Inflammatory macrophage treated with lipopolysaccharide for 4 hours (primary cell): ENCODE measurements at places on chromosomes 12 and 14.

DNA sequence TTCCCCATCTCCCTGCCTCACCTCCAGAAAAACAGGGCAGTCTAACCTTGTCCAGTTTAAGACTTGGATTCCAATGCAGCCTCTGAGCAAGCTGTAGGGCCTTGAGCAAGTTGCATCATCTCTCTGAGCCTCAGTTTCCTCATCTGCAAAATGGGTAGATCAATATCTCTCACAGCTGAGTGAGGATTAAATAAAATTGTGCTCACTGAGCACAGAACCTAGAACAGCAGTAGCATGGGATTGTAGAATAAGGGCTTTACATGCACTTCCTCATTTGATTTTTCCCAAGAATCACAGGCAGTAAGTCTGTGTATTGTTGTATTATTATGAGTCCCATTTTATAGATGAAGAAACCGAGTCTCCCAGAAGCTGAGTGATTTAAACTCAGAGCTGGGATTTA lies 2.0 kb downstream of the DTX1 start:
- no peak for DNase-seq

DNA sequence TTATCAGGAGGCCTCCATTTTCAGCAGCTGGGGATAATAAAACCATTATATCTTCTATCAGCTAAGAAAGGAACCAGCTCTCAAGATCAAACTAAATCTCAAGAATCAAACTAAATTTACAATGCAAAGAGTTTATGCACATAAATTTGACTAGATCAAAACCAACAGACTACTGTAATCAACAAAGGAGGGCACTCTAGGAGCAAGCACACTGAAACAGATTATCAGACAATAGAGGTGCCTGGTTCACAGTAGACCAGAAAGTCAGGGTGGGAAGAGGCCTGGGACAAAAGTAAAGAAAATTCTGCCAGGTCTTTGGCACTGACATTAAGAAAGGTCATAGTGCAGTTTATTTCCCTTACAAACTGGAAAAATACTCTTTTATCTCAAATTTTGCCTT lies 61.0 kb downstream of the HECTD4 start:
- DNase-seq = no peak

GRCh38 chr14:70595443-70596185 lies 4.8 kb downstream of the MED6 start:
- no peak for DNase-seq

GRCh38 chr12:23906329-23906728 lies 43.1 kb downstream of the SOX5 start:
- no peak for DNase-seq

DNA sequence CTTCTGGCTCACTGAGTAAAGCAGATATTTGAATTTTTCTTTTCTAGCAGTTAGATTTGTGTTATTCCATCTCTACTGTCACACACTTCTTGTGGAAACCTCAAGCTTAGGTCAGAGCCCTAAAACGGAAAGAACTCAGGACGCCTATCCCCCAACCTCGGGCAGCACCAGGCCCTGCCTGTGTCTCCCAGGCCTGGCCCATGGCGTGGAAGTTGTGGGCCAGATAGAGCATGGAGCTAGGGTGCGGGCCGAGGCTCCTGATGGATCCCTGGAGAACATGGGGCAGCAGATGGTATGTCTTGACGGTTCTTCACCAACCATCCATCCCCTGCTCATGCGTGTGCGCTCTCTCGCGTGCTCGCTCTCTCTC lies 20.6 kb downstream of the P2RX4 start:
- DNase-seq = no peak

GRCh38 chr14:33347796-33348195 lies 409.1 kb downstream of the NPAS3 start:
- no peak for DNase-seq

- no peak for DNase-seq
Measured at GRCh38 chr12:62328296-62328921, 68.2 kb downstream of the USP15 start.

DNA sequence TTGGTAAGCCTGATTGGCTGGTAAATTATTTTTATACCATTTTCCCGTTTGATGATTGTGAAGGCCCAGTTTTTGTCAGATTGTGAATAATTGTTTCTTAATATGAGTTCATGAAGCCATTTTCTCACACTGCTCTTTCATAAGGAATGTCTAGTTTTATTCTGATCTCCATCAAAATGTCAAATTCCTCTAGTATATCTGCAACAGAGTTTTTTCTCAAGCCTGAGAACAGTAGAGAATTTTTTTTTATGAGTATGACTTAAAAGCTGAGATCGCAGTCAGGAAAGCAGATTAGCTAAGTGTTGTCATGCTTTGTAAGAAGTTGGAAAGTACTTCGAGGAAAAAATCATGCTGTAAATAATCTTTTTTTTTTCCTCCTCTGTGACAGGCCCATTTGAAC lies 484.9 kb upstream of the ATP2B1 start:
- no peak for DNase-seq

GRCh38 chr12:127629066-127629820 lies 637.7 kb upstream of the TMEM132C start:
- DNase-seq = no peak

- no peak for DNase-seq
Measured at GRCh38 chr14:24960816-24961215, 89.1 kb downstream of the STXBP6 start.

- DNase-seq = no peak
Measured at GRCh38 chr12:77594366-77594765, 236.3 kb upstream of the NAV3 start.

DNA sequence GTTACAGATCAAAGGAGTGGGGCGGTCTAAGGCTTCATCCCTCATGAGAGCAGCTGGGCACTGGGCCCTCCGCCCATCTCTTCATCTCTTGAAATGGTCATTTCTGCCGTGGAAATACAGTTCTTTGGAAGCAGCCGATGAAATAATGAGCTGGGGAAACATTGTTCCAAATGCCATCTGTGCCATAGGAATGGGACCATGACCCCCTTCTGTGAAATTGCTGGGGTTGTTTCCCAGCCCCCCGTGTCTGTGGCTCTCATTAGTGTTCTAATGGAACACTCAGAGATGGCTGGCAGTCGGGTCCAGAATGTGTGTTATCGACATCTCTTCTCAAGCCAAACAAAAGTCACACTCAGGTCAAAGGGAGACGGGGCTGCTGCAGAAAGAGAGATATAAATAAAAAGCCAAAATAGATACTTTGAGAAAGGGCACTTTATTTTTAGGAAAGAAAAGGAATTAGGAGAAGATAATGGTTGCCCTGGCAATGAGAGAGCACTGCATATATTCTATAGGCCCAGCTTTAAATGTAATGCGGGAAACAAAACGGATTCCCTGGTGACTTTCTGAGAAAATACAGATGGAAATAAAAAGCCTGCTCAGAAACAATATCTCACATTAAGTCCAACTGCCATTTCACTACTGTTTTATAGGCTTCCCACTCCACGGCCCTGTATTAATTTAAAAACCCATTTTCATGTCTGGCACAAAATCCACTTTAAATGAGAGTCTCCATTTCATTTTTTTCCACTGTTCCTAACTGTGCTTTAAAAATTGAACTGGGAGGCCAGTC lies 107.1 kb downstream of the TTC8 start:
- no peak for DNase-seq

GRCh38 chr12:46174919-46175318 lies 93.9 kb downstream of the SLC38A1 start:
- no peak for DNase-seq

- DNase-seq = peak; percentile 79
Measured at GRCh38 chr14:89469210-89470198, 52.5 kb upstream of the FOXN3 start.

DNA sequence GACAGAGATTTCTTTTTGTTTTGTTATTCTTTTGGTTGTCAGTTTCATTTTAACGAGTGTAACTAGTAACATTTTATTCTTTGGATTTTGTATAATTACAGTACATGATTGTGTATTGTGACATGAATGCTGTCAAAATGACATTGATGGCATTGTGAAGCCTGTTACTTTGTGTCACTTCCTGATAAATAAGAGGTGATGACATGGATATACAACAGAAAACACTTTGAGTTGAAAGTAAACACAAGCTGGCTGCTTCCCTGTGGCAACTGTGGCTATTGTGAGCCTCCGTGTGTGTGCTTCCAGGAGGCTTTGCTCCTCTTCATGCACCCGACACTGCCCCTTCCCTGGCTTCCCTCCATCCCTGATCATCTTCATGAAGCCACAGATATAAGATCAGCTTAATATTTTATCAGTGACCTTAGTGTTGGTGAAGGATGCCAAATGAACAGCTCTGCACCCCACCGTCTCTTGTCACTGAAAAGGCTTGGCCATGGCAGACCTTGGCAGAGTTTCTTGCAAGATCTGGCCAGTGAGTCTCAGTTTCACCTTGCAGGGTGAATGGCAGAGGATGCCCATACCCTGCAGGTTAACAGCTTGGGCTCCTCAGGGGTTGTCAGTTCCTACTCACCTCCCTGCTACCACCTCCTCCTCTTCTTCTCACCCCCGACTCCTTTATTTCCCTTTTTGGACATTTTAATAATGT lies 191.9 kb downstream of the EPS8 start:
- DNase-seq = no peak

DNA sequence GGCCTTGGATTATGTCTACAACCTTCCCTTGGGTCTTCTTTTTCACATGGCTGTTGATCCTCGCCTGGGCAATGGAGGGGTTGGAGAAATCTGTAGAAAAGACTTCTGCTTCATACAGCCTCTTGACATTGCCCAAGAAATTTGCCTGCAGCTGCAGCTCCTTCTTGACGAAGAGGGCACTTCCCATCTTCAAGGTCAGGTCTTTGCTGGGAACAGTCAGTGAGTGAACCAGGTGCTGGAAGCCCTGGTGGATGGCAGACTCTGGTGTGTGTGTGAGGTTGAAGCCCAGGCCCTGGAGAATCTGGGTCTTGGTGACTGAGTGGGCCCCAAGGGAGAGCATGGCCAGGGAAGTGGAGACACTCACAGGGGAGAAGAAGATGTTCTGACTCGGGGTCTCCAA lies 6.7 kb downstream of the SERPINA9 start:
- no peak for DNase-seq

GRCh38 chr14:101006008-101006407 lies 102.5 kb upstream of the RTL1 start:
- DNase-seq = peak; percentile 4

DNA sequence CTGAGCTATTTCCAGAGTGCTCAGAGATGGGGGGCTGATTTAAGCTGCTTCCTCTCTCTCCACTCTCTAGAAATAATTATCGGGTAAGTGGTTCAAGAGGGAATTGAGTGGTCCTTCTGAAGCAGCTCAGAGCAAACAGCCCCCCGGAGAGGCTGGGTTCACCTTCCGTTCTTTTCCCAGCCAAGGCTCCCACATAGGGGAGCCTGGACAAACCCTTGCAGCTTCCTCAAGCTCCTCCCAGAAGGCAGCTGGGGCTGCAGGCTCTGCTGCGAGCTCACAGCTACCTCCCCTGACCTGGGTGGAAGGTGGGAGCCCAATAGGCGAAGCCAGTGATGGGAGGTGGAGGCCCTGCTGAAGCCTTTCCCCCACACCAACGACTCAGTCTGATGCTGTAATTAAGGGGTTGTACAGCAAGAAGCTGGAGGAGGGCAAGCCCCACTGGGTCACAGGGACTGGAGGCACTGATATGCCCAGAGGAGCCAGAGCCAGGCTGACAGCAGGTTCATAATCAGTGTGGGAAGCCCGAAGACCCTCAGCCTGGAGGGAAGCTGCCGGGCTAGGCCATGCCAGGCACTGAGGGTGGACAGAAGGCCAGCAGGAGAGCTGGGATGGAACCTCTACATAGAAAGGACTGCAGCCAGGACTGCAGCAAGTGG lies 52.4 kb downstream of the ARL6IP4 start:
- DNase-seq = no peak

- no peak for DNase-seq
Measured at GRCh38 chr12:12209043-12209442, 57.8 kb downstream of the LRP6 start.

GRCh38 chr12:78392918-78393317 lies 471.7 kb upstream of the SYT1 start:
- no peak for DNase-seq

GRCh38 chr12:109702111-109702841 lies 11.3 kb upstream of the FAM222A start:
- DNase-seq = no peak

GRCh38 chr12:99915251-99916082 lies 69.3 kb downstream of the ANKS1B start:
- no peak for DNase-seq

GRCh38 chr14:39107591-39107996 lies 4.6 kb upstream of the SEC23A start:
- DNase-seq = peak; percentile 5

DNA sequence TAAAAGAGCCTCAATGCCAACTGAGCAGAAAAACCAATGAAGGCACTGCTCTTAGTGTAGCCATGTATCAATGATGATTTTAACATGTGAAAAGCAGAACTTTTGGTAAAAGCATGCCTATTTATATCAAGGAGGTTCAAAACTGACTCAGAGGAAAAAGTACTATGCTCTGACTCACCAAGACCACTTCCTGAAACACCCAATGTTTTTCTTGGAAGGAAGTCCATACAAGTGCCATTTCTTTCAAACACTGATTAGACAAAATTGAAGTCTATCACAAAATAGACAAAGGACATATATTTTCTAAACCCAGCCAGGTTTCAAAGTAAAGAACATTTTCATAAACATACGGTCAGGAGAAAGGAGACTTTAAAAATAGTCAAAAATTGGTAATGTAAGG lies 88.6 kb downstream of the EPS8 start:
- peak; percentile 93 for DNase-seq

- DNase-seq = no peak
Measured at GRCh38 chr14:99892406-99892805, 99.2 kb downstream of the EML1 start.

GRCh38 chr12:57579677-57580465 lies 11.1 kb upstream of the PIP4K2C start:
- DNase-seq = no peak

- DNase-seq = no peak
Measured at GRCh38 chr12:116346741-116347140, 69.2 kb upstream of the MED13L start.

- no peak for DNase-seq
Measured at GRCh38 chr14:32102152-32102787, 25.2 kb downstream of the ARHGAP5 start.

DNA sequence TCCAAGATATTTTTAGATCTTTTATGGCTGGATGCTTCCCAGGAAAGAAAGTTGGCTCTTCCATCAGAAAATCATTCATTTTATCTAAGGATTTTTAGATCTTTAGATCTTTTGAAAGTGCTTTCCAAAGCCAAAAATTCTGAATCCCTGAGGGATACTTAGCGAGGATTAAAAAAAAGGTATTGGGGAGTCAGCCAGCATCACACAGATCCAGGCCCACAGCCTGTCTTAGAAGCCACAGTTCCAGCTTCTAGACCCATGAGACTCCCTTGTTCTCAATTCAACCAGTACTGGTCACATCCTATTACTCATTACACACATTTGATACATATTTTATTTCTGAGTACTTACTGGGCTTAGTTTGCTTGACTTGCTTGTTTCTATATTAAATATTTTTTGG lies 49.9 kb downstream of the TSPAN8 start:
- no peak for DNase-seq
